Choroid plexus epithelial cell (primary cell): ENCODE measurements at places on chromosomes 3 and 15.

- DNase-seq, result no peak
Observed at GRCh38 chr3:39896184-39896583, 86.8 kb downstream of the MYRIP start.

DNA sequence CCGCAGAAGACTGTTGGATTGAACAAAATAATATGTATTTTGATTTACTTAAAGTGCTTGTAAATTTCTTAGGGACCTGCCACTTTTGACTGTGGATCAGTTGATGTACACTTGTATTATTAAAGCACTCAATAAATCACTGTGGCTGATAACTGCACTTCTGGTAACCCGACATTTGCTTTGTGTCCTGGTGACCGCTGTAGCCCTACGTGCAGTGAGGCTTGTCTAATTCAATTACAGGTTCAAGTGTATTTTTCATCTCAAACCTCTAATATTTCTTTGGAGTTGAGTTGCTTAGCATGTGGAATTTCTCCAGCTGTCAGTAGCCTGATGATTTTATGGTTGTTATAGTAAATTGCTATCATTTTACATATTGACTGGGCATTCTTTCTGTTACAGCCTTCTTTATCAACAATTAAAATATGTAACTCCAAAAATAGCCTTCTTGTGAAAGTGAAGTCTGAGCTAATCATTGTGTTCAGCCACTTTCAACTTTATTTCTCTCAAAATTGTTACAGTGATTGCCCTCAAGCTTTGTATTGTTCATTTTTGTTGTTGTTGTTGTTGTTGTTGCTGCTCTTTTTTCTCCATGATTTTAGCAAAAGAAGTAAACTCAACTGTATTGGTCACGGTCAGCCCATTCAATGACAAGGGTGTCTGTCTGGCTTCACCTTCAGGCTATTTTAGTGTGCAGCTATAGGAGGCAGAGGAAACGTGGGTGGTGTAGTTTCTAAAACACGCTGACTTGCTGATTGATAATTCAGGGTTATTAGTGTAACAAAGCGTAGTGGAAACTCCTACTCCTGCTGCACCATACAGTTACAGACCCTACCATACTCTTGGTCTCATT, 215.1 kb upstream of the UBE2E1 start:
- no peak for DNase-seq

- no peak for DNase-seq
Observed at GRCh38 chr15:84658788-84659411, 901 bp upstream of the NMB start.

GRCh38 chr15:50463423-50464358, 39.5 kb downstream of the USP8 start:
- DNase-seq, result peak; percentile 77

- no peak for DNase-seq
Observed at GRCh38 chr3:53862241-53862640, 15.9 kb downstream of the IL17RB start.

DNA sequence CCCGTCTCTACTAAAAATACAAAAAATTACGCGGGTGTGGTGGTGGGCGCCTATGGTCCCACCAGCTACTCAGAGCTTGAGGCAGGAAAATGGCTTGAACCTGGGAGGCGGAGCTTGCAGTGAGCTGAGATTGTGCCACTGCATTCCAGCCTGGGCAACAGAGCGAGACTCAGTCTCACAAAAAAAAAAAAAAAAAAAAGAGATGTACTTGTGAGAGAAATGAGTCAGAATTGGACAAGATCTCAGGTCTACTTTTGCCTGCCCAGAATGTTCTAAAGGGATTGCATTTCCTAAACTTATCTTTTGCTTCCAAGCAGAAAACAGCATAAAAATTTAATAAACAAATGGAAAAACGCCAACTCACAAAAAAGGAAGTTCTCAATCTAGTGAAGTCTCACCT, 167.5 kb downstream of the NR2F2 start:
- no peak for DNase-seq

DNA sequence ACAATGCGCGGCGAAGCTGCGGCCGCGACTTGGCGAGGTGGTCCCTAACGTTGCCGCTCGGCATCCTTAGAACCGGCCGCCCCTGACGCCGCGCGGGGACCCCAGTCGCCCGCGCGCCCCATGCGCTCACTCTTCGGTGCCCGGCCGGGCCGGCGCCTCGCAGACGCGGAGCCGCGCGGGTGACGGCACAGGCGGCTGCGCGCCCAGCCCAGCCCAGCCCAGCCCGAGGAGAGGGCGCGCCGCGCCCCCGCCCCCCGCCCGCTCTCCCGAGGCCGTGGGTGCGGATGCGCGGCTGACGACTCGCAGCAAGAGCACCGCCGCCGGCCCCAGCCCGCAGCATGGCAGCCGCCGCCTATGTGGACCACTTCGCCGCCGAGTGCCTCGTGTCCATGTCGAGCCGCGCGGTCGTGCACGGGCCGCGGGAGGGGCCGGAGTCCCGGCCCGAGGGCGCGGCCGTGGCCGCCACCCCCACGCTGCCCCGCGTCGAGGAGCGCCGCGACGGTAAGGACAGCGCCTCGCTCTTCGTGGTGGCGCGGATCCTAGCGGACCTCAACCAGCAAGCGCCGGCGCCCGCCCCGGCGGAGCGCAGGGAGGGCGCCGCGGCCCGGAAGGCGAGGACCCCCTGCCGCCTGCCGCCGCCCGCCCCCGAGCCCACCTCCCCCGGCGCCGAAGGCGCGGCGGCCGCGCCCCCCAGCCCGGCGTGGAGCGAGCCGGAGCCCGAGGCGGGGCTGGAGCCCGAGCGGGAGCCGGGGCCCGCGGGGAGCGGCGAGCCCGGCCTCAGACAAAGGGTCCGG, 437 bp downstream of the KLF13 start:
- peak; percentile 71 for DNase-seq

GRCh38 chr3:487614-488013, 291.1 kb downstream of the CHL1 start:
- no peak for DNase-seq

DNA sequence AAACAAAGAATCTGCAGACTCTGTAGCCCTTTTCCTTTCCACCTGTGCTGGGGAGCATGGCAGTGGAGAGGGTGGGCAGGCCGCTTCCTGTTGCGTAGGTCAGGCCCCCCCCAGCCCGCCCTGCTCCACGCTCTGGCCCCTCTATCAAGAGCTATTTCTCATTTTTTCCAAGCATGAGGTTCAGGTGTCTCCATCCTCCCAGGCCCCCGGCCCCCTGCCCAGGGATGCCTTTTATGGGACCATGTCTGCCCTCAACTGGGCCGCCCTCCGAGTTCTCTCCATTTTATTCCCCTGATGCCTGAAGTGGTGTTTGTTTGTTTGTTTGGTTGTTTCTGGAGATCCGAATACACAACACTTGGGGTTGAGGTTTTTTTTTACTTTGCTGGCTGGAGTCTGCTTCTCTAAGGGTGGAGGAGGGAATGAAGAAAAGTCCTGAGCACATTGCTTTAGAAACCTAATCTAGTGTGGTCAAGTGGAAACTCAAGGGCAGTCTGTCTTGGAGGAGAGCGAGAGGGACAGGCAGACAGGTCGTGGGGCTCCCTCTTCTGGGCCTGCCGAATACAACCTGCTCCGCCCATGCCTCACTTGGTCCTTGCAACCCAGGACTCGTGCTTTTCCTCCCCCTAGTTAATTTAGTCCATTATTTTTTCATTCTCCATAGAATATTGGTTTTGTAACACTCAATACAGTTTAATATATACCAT, 176.5 kb upstream of the LYSMD4 start:
- peak; percentile 33 for DNase-seq

- DNase-seq, result no peak
Observed at GRCh38 chr3:108973019-108973418, 19.3 kb upstream of the GUCA1C start.

DNA sequence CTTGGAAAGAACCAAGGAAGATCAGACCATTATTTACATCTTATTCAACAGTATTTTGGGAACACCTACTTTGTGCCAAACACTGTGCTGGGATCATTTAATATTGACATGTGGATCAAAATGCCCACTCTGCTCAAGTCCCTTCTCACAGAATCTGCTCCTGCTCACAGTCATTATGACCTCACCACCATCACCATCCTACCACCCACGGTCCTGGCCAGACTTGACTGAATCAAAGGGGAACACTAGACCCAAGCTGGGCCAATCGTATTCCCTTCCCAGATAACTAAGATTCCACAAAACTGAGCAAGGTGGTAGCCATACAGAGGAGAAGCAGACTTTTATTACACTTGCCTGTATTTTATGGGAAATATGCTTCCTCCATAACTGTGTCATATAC, 3.4 kb upstream of the CEP152 start:
- DNase-seq, result no peak

GRCh38 chr15:40248006-40248783, 9.3 kb downstream of the PAK6 start:
- DNase-seq, result no peak

GRCh38 chr3:42780892-42781700, 8.0 kb upstream of the CCDC13 start:
- peak; percentile 89 for DNase-seq

DNA sequence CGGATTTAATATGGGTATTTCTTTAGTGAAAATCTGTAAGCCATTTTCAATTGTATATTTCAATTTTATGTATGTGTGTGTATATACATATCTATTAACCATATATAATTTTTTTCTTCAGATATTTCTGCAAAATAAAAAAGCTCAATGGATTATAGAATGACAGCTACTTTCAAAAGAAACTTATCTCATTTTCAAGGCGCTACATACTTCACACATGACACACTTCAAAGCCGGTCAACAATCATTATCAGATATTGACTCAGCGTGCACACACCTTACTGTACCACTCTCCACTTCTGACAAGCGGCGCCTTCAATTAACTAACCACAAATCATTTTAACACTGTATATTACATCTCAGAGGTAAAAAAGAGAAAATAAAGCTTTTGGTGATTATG, 39.6 kb downstream of the ATP13A3 start:
- no peak for DNase-seq

DNA sequence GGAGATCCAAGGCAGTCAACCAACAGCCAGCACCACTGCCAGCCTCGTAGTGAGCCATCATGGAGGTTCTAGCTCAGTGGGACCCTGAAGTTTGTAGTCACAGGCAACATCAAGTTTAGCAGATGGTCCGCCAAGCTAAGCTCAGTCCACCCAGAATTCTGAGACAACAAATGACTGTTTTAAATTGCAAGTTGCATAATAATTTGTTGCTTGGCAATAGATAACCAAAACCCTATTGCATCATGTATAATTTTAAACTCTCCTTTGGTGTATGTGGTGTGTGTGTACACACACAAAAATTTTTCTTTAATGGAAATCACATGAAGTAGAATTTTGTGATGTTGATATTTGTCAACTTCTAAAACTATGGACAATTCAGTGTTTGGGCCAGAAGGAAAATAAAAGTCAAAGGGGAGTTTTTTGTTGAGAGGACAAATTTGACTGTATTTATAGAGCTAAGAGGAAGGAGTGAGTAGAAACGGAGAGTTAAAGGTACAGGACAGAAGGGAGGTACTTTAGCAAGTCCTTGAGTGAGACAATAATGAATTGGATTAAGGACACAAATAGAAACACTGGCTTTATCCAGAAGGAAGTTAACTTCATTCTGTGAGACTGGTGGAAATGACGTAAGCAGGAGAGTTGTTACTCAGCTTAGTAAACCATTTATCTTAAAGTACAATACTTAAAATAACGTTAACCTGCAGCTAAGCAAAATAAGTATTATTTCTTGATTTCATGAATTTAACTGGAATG, 83.6 kb downstream of the NCEH1 start:
- DNase-seq, result peak; percentile 84

- peak; percentile 60 for DNase-seq
Observed at GRCh38 chr3:106176734-106177133, 307.9 kb upstream of the CBLB start.

DNA sequence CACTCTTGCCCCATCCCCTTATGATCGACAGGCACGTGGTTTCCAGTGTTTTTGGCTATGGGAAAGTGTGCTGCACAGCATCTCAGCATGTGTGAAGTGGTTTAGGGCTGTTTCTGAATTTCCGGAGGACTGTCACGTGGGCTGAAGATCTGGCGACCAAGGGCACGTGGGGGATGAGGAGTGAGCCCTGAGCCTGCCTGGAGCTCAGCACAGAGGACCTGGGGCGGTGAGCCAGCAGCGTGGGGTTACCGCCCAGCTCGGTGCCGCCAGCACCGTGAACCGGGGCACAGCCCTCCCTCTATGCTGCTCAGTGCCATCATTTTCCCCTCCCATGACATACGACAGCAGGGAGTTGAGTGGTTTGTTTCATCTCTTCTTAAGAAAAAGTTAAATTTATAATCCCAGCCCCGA, 150.2 kb downstream of the DNAJB8 start:
- DNase-seq, result peak; percentile 45

GRCh38 chr15:48898032-48898431, 20.1 kb downstream of the EID1 start:
- no peak for DNase-seq

DNA sequence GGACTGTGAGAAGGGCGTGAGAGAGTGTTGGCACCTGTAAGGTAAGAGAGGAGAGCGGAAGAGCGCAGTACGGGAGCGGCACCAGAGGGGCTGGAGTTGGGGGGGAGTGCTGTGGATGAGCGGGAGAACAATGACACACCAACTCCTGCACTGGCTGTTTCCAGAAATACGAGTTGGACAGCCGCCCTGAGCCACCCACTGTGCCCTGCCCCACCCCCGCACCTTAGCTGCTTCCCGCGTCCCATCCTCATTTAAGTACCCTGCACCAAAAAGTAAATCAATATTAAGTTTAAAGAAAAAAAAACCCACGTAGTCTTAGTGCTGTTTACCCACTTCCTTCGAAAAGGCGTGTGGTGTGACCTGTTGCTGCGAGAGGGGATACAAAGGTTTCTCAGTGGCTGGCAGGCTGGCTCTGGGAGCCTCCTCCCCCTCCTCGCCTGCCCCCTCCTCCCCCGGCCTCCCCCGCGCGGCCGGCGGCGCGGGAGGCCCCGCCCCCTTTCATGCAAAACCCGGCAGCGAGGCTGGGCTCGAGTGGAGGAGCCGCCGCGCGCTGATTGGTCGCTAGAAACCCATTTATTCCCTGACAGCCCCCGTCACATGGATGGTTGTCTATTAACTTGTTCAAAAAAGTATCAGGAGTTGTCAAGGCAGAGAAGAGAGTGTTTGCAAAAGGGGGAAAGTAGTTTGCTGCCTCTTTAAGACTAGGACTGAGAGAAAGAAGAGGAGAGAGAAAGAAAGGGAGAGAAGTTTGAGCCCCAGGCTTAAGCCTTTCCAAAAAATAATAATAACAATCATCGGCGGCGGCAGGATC, at the start of gene SOX2:
Gene SOX2 (plus strand): TSS at position 601 of the 811 bp plus-strand sequence. CDS start 436 bp downstream, outside the sequence.
- DNase-seq, result peak; percentile 41

GRCh38 chr3:158458464-158458863, 112.5 kb upstream of the MLF1 start:
- DNase-seq, result no peak

- DNase-seq, result peak; percentile 53
Observed at GRCh38 chr15:68158046-68158628, 47.0 kb downstream of the CALML4 start.

GRCh38 chr3:57556459-57557084, 498 bp downstream of the PDE12 start:
- peak; percentile 42 for DNase-seq

GRCh38 chr3:23837691-23838090, 31.9 kb downstream of the UBE2E1 start:
- no peak for DNase-seq
